ENCODE measurements at places on chromosomes 7 and 10.

- DNase-seq: no peak
Measured at GRCh38 chr10:128711806-128712205, 585.6 kb upstream of the MKI67 start.

DNA sequence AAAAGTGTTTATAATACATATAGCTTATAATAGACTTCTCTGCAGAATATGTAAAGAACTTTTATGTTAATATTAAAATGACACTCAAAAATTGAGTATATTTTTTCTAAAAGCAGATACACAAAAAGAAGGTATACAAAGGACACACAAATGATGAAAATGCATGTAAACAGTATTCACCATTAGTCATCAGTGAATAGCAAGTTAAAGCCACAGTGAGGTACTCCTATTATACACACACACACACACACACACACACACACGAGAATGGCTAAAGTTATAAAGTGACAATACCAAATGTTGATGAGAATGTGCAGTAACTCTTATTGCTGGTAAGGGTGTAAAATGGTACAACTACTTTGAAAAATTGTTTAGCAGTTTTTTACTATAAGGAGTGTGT lies 92.9 kb downstream of the ITGB1 start:
- DNase-seq: no peak

DNA sequence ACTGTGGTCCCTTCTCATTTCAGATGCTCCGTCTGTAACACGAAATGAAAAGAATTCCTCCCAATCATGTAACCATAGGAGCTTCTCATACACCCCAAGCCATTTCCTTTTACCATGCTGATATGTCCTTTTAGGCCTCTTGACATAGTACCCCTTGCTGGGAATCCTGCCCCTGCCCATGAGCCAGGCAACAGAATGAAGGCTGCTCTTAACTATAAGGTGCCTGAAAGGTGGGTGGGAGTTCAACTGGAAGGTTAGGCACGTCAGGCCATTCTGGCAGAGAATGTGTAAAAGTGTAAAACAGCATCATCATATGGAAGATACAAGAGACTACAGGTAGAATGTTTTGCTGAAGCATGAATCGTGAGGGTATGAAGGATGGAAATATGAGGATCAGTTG lies 22.5 kb downstream of the IL2RA start:
- DNase-seq: no peak

DNA sequence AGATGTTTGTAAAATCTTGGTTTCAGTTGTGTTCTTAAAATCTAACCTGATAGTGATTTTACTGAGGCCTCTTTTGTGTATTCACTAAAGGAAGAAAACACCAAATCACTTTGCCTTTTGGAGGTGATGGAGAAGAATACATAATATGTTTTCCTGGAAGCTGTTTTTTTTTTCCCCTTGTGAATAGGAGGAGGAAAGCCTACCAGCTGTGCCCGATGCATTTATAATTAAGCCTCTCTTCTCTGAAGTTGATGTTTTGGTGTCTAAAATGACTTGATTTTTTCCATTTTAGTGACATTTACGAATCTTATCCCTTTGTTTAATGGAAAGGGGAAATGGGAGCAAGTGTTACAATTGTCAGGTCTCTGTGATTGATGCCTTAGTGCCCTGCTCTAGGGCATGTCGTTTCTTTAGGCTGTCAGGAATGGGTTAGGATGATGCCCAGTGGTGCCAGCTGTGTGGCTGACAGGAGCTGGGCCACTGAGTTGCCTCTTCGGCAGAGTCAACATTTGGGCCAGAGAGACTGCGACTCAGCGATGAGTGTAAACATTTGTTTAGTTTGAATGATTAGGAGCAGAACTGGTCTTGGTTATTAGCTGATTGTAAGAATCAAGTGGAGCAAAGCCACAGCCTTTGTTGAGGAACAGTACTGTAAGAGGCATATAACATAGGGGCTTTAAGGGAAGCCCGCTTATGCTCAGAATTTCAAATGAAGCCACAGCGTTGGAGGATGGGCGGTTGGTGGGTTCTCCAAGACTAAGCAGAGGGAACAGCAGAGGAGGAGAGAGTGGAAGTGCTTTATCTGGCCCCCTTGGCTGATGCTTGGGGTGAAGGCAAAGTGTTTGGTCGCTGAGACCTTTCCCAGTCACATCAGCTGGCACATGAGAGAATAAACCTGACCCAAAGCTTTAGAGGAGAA lies 81.6 kb downstream of the CDK14 start:
- no peak for DNase-seq
